ENCODE measurements at places on chromosomes 7 and 10.

GRCh38 chr7:1175967-1176851 lies 16.2 kb upstream of the ZFAND2A start:
- DNase-seq = peak; percentile 74

GRCh38 chr7:120860156-120860555 lies 2.2 kb upstream of the TSPAN12 start:
- DNase-seq = no peak

GRCh38 chr10:100357059-100357858 lies 10.2 kb downstream of the SCD start:
- no peak for DNase-seq

DNA sequence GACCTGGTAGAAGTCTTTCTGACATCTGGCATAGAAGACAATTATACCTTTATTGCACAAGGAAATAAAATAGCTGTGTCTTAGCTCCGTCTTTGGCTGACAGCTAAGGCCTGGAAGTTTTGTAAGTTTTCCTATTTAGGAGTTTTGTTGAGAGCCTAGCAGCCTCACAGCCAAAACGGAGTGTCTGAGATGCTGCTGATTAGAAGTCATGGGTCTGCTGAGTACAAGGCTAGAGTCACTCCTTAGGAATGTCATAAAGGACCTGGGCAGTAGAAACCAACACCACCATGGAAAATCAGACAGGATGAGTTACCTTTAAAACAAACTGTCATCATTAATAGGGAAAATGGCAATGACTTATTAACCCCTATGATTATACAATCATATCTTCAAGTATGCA lies 442.5 kb downstream of the KCNMA1 start:
- no peak for DNase-seq

GRCh38 chr7:55127622-55128081 lies 108.8 kb downstream of the EGFR start:
- DNase-seq = no peak

GRCh38 chr10:75283671-75284470 lies 48.1 kb upstream of the COMTD1 start:
- peak; percentile 29 for DNase-seq

GRCh38 chr7:128752251-128752650 lies 13.1 kb downstream of the CALU start:
- DNase-seq = no peak

GRCh38 chr10:51743146-51743545 lies 43.8 kb upstream of the CSTF2T start:
- no peak for DNase-seq

DNA sequence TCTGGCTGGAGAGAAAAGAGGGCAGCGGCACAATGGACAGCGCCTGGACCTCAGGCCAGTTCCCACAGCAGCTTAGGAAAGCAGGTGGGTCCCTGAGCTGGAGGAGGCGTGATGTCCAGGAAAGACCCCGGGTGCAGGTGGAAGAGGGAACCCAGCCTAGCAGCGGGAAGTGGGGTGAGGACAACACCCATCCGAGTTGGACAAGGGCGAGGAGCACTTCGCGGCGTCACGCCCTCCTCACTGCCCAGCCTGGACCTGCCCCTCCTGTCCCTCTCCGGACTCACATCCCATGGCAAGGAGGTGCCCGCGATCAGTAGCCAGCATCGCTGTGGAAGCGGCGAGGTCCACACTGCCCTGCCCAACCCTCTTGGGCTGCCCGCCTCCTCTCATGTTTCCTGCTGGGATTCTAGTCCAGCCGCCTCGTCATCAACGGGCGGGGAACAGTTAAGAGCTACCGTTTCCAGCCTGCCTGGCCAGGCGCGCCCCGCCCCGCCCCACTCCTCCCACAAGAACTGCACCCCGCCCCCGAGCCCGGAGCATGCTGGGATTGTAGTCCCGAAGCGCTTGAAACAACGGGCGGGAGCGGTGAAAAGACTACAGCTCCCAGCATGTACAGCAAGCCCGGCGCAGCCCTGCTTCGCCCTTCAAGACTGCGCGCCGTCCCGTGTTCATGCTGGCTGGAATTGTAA lies 930.6 kb upstream of the ZNF722 start:
- DNase-seq = no peak

DNA sequence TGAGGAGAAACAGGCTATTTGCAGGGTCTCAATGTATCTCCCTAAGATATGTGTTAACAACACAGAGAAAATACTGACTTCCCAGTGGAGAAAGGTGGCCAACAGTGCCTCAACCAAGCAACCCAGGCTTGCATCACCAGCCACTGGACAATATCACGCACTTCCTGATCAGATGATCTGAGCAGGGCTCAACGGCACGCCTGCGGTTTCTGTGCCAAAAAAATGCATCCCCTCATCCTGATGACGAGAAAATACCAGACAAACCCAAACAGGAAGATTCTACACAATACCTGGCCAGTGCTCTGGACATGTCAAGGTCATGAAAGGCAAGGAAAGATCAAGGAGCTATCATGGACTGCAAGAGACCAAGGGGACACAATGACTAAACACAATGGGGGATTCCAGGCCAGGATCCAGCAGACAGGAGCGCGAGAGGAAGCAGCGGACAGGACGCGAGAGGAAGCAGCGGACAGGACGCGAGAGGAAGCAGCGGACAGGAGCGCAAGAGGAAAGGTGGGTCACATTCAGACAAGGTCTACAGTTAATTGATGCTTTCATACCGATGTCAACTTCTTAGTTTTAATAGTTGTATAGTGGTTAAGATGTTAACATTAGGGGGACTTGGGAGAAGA lies 51.1 kb downstream of the GNA12 start:
- DNase-seq = no peak

DNA sequence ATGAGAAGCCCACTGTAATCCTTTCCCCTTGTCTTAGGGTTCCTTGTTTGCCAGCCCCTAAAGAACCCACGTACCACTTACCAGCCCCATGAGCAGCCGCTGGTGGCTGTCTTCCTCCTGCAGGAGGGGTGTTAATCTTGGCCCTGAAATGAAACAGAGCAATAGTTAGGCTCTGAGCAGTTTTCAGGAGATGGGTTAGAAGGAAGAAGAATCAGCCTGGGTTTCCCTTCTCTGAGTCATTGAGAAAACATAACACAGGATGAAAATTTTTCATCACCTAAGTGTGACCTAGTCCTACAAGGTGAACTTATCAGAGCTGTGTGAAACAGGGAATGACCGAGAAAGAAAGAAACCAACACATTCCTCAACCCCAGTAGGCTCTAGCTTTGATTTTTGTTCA lies 90.0 kb downstream of the GSAP start:
- no peak for DNase-seq

DNA sequence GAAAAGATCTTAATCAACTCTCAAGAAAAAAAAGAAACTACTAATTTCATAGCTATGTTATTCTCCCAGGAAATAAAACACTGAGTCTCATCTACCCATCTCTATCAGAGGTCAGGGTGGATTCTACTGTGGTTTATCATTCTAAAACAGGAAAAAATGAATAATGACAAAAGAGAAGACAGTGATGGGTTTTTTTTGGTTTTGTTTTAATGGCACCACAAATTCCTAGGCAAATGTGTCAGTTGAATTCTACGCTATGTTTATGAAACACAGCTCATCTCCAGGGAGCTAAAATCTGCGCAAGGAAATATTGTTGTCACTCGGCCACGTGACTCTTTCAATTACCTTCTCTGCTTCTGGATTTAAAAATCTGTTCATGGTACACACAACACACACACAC lies 393.4 kb upstream of the SORCS1 start:
- no peak for DNase-seq

- DNase-seq = no peak
These were observed 428.7 kb downstream of the INHBA start for GRCh38 chr7:41274179-41274578.

DNA sequence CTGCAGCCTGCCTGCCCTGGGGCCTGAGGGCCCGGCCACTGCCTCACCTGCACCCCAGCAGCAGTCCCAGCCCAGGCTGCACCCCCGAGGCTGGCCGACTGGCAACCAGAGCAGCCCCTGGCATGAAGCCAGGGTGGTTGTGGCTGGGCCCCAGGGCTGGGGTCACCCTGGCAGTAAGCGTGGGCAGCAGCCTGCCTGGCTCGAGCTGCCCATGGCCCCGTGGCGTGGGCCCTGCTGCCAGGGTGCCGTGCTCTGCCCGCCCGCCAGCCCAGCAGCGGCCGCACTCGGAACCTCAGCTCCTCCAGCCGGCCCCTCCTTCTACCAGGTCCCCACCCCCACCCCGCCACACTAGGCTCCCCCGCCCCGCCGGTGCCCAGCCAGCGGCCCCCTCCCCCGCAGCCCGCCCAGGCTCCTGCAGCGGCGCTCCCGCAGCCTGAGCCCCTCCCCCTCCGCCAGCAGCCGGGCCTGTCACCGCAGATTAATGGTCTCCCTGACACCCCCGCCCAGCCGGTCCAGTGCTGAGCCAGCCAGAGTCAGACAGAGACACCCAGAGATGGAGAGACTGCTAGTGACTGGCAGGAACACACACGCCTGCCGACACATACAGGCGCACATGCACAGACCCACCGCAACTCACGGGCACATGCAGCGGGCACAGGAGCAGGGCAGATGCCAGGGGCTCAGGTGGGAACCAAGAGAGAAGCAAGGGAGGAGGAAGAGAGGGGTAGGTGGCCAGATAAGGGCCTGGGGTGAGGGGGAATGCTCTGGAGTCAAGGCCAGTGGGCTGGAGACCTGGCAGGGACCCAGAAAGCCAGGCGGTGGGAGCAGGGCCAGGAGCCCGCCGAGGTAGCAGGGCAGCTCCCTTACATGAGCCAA lies 22.4 kb downstream of the KCNH2 start:
- peak; percentile 30 for DNase-seq

DNA sequence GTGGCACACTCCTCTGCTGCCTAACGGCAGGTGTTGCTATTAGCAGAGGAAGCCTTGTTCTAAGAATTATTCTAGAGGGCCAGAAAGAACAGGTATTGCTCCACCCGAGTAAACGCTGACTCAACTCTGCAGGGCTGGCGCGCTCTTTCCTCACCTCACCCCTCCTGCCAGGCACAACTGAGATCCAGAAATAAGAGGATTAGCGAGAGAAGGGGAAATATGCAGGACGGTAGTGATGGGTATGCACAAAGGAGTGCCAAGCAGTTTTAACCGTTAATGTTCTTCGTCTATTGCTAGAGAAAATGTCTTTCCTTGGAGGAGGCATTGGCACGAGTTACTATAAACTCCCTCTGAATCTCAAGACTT lies 369 bp upstream of the SCIN start:
- no peak for DNase-seq

GRCh38 chr10:103659674-103660363 lies 166.3 kb downstream of the NEURL1 start:
- DNase-seq = peak; percentile 72

DNA sequence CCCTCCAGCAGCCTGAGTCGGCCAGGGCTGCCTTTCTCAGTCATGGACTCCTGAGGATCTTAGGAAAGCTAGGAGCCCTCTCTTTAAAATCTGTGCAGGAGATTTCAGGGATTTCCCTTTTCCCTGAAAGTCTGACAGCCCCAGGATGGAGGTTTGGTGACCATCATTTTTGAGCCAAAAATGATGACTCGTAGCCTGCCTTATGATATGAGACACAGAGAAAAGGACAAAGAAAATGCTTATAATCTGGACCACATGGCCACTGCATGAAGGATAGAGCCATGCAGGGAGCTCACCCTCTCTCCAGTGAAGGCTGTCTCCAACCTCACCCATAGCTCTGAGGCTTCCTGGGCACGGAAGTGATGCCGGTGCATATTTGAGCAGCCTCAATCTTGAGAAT lies 106.6 kb upstream of the CHST15 start:
- no peak for DNase-seq

DNA sequence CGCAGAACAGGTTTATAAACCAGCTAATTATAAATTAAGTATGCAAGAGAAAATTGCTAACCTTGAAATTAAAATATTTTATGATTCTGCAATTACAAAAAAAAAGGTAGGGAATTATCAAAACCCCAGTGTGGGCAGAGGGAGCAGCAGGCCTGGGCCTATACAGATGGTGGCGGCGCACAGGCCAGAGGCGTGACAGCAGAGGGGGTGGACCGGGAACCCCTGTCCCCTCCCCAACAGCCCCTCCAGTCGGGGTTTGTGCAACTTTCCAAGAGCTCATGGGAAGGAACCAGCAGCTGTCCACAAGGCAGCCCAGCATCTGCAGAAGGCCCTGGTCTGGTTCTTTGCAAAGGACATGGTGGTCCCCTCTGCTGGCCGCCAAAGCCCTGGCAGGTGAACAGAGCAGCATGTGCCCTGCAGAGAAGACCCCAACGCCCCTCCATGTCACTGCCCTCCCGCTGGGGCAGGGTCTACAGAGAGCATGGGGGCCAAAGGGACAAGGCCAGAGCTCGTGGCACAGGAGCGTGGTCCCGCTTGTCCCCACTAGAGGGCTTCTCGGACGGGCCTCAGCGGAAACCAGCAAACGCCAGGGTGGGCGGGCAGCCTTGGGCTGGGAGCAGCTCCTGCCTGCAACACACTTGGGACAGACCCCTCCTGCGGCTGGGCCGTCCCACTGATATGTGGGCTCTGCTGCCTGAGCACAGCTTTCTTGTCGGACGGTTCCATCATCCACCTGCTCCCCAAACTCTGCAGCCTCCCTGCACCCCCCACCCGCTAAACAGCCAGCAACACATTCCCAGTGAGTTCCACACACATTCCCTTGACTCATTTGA lies 75.1 kb downstream of the EBF3 start:
- no peak for DNase-seq

DNA sequence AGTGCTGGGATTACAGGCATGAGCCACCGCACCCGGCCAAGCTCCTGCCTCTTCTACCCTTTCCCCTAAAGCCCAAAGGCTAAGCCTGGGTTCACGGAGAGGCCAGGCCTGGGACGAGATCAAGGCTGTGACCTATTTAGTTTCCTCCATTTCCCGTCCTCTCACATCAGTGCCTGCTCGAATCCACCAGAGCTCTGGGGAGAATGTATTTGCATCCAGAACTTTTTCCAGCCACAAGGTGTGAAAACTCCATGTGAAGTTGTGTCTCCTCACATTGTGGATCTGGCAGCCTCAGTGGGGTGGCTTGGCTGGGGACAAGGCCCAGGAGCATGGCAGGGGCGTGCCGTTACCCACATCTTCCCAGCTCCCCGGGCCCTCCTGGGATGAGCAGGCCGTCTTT lies 38.0 kb downstream of the SMKR1 start:
- no peak for DNase-seq

GRCh38 chr10:28592953-28593352 lies 60.0 kb downstream of the WAC start:
- no peak for DNase-seq

DNA sequence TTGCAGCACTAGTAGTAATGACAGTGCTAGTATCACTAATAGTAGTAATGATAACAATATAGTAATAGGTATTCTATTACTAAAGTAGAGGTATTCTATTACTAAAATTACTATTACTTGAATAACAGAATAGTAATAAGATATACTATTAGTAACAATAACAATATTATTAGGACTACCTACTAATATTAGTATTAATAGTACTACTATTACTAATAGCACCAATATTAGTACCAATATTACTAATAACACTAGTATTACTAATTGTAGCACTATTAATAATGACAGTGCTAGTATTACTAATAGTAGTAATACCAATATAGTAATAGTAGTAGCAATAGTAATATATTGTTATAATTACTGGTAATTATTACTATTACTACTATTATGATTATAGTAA lies 24.1 kb downstream of the A1CF start:
- no peak for DNase-seq
